NCI-H2107 (cell line): ENCODE measurements at places on chromosomes 7 and 10.

GRCh38 chr7:22853674-22854157, 31.1 kb upstream of the TOMM7 start:
- no peak for DNase-seq

- DNase-seq: no peak
Measured at GRCh38 chr10:98899018-98899417, 336.6 kb downstream of the HPSE2 start.

GRCh38 chr7:50534690-50535290, 30.4 kb downstream of the DDC start:
- DNase-seq: no peak

- DNase-seq: no peak
Measured at GRCh38 chr7:146417176-146417575, 300.6 kb downstream of the CNTNAP2 start.

- no peak for DNase-seq
Measured at GRCh38 chr7:31775556-31775955, 88.5 kb downstream of the PPP1R17 start.

DNA sequence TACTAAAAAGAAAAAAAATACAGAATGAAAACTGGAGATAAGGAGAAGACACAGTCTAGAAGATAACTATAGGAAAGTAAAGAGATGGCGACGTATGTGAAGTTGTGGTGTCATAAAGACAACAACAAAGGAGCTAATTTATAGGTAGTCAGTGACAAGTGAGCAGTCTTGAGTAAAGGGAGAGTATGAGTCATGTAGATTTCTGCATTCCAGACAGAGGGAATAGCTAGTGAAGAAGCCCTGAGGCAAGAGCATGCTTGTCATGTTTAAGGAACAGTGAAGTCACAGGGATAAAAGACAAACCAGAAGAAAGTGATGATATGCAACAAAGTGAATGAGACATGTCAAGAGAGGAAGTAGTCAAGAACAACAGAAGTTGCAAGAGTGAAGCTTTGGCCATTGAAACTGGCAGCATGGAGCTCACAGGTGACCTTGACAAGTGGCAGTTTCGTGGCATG, 2.3 kb upstream of the MIOS start:
- no peak for DNase-seq

GRCh38 chr10:107585630-107586029, 421.1 kb upstream of the SORCS1 start:
- no peak for DNase-seq
